Activated T-cell treated with anti-CD3 and anti-CD28 coated beads, Interleukin-2, amount 50 U/mL, for 24 hours (primary cell): ENCODE measurements at places on chromosomes 3 and 15.

DNA sequence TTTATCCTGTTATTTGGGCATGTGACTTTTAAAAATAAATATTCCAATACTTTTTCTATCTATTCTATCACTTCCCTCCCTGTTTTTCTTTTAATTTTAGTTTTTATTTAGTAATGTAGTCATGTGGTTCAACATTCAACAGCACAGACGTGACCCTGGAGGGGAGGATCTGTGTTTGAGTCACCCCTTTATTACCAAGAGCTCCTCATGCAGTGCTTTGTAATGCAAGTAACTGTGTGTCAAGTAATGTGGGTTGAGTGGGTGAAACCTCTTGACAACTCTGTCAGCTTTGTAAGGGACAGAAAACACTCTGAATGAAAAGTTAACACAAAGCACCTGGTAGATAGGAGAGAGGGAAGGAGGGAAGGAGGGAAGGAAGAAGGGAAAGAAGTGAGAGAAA is 89.7 kb upstream of the FGF12 start:
- DNase-seq, result no peak

DNA sequence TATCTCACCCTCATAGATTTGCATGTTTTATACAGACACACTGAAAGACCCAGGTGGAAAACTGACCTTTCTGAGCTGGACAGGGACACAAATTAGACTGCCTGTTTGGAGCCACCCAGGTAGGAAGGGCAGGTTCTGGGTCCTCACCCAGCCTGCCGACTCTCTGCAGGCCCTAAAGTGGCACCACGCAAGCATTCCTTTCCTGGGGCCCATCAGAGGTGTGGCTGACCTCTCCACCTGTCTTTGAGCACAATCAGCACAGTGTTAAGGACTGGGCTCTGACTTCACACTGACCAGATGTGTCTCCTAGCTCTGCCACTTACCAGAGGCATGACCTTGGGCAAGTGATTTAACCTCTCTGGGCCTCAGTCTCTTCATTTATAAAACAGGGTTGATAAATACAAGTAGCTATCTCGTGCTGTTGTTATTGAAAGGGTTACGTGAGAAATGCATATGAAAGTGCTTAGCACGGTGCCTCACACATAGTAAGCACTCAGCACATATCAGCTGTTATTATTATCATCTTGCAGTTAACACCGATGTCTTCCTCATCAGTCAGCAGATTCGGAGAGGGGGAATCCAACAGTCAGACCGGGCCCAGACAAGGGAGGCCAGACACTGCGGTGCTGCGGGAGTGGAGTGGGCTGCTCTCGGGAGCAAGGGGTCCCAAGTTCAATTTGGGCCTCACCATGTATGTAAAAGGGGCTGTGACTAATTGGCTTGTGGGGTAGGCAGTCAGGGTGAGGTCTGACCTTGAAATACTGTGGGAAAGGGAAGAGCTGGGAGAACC is 2.0 kb upstream of the TBC1D2B start:
- DNase-seq, result peak; percentile 23

DNA sequence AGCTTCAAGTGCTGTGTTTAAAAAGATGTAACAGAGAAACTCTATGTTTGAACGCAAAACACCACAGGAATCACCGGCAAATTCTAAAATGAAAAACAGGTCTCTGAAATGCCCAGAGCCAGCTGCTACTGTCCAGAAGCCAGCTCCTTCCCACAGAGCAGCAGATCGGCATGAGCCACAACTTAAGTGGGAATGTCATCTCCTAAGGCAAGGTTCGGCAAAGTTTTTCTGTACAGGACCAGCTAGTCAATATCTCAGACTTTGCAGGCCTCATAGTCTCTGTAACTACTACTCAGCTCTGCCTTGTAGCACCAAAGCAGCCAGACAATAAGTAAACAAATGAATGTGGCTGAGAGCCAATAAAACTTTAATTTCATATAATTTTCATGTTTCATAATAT is 4.9 kb downstream of the PLOD2 start:
- DNase-seq, result no peak

DNA sequence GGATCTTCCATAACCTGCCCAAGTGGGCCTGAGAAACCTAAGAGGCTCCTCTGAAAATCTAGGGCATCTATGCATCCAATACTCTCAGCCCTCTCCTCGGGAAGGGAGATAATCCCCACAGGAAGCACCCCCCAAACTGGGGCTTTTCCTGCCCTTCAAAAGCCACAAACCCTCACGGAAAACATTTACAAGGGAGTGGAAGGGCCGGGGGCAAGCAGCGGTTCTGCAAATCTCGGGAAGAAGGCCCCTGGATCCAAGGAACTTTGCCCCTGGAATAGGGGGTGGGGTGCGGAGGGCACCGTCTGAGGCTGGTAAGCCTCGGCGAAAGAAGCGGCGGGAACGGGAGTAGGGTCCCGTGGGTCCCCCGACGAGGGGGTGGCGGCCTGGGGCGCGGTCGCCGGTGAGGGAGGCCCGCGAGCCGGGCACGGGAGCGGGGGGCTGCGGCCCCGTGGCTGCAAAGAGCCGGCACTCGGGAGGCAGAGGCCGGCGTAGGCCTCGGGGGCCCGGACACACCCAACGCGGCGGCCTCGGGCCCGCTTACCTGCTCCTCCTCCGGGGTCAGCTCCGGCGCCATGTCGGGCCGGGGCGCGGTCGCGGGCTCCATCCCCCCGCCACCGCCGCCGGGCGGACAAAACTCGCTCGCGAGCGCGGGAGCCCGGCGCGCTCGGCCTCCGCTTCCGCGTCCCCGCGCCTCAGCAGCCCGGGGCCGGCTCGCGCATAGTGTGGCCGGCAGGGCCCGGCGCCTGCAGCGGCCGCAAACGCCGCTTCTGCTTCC is 755 bp downstream of the PTPN9 start:
- peak; percentile 60 for DNase-seq

DNA sequence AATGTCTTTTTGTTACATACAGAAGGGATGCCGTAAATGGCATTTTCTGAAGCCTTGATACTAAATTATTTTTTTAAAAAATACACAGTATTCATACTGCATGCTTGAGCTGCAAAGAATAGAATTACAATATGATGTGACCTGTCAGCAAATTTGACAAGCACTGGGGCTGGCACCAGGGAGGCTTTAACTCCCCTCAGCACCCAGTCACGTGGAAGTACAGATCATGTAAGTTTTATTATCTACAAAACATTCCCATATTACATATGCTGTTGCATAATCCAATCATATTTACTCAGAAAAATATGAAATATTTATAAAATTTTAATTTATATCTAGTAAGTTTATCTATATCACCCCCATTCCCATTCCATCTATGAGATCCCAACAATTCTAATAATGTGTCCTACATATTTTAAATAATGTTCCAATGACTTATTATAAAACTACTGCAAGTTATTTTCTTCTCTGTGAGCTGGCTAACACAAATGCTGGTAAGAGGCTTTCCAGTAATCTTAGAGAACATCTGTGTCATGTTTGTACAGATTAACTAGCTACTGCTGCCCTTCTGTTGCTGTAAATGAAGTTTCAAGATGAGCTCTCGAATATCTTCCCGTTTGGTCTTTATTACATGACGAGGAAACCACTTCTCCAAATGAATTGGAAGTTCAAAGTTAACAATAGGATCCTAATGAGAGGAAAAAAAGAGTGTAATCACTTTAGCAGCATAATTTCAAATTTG is 5.2 kb upstream of the IMPG2 start:
- DNase-seq, result no peak

- no peak for DNase-seq
Measured at GRCh38 chr3:120119846-120120510, 25.7 kb upstream of the GSK3B start.

- DNase-seq, result no peak
Measured at GRCh38 chr3:122918576-122919290, 108.8 kb downstream of the SEMA5B start.

- DNase-seq, result no peak
Measured at GRCh38 chr3:124246949-124247348, 255.0 kb upstream of the ROPN1 start.
